Activated naive CD8-positive, alpha-beta T cell treated with anti-CD3 and anti-CD28 coated beads, Interleukin-2, amount 10 ng/mL, durations not matched to agents 7 days and 5 days (primary cell): ENCODE measurements at places on chromosomes 12 and 14. TPM values are rescaled to one million over a fixed set of nuclear protein-coding genes. Genes with fewer than 3 reads are reported as not detected.

- DNase-seq: no peak
Observed at GRCh38 chr12:116684891-116685290, 53.0 kb downstream of the SPRING1 start.

- DNase-seq: no peak
Observed at GRCh38 chr14:34372786-34373185, 89.3 kb downstream of the SPTSSA start.

DNA sequence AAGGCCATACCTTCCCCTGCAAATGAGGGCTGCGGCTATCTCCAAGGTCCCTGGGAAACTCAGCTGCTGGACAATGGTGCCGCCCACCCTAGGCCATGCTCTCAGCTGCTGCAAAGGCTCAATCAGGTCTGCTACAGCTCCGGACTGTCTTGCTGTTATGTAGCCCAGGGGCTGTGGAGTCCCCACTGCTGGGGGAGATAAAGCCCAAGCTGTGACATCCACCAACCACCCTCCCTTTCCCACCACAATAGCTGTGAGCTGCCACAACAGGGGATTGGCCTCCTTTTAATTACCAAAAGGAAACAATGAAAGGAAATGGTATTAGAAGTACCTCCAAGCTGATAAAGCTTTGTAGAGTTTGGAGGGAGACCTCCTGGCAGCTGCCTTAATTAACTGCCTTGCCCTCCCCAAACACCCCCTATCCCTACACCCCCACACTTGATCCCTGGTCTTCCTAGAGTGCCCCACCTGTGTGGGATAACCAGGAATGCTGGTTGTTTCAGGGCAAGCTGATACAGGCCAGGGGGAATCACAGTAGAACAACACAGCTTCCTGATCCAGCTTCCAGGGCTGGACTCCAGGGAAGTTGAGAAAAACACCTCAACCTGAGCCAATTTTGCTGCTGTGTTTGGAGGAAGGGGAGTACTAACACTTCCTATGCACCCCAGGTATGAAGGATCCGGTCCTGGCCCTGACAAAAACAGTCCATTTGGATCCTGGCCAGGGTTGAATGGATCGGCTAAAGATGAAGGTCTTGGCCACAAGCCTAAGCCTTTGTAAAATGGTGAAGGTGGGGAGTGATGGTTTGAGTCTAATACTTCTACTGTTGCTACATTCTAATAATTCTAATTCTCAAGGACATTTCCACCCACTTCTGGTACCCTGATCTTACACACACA lies at the start of gene VWF:
VWF (minus strand) TSS at position 260 of the 899 bp plus-strand sequence. CDS start 1,474 bp downstream, outside the sequence.
- DNase-seq: no peak

The ETFRF1 gene
- 17.9 TPM for total RNA-seq

DNA sequence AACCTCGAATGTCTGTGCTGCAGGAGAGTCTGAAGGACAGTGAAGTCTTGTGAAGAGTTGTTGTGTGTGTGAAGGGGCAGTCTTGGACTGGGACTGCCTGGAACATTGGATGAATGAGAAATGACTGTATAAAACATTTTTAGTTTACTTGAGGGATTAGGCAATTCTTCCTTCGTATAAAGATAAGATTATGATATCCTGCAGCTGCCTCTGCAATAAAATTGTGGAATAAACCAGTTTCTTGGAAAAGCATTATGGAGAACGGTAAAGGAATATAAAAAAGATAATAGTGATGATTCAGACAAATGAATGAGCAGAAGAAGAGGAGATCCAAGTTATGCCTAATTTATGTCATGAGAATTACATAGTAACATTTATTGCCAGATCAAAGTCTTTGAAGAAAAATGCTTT lies 30.9 kb upstream of the LUM start:
- no peak for DNase-seq

The LRP1-AS gene
- not detected for total RNA-seq

GRCh38 chr14:33564774-33565630 lies 385.9 kb downstream of the EGLN3 start:
- DNase-seq: no peak

DNA sequence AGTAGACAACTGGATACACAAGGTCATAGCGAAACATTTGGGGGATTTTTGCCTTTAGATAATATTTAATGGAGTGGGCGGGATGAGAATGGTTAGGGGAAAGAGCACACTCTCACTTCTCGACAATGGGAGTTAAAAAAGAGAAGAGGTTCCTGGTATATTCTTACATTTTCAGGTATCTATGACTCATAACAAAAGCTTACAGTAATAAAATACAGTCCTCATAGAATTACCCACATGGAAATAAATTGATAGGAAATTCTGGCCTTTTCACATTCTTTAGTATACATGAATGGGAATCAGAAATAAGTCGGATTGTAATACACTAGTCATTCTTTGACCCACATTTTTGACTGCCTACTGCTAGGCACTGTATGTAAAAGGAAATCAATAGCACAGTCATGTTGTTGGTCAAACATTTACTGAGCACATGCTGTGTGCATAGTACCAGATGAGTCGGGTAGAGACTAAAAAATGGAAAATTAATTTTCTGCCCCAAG lies 8.2 kb upstream of the CRADD start:
- no peak for DNase-seq

- no peak for DNase-seq
Observed at GRCh38 chr12:97061171-97061570, 154.1 kb downstream of the NEDD1 start.

DNA sequence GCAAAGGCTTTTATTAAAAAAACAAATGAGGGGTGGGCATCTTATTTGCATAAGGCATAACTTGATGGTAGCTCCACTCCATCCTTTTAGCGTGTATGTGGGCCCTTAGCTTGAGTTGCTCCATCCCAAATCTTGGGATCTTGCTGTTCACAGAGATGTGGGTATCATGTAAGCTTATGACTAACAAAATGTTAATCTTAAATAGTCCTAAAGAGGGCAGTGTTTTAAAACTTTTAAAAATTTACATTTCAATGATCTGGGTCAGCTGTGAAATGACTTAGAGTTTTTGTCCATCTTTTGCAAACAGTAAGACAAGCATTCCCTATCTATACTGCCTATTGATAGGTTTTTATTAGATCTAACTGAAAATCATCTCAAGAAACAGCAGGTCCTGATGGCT lies 86.0 kb downstream of the SLCO1A2 start:
- DNase-seq: no peak

- DNase-seq: no peak
Observed at GRCh38 chr12:122306407-122306806, 40.1 kb upstream of the VPS33A start.

- DNase-seq: no peak
Observed at GRCh38 chr12:65682112-65682511, 142.2 kb upstream of the HMGA2 start.

DNA sequence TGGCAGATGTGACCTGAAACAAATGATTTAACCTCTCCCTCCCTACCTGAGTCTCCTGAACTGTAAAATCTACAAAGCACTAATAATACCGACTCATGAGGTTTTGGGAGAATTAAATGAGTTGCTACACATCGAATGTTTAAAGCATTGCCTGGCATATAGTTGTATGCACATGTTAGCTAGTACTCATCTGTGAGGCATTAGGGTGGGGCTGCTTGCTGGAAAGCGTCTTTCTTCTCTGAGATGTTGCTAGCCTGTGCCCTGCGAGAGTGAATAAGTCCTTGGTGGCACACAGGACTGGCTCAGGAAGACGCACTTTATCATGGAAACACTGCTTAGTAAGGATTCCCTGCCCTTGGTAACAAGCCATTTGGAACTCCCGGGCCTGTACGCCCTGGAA lies 6.1 kb downstream of the RAPGEF3 start:
- DNase-seq: no peak

The RPS6KL1 gene
- 3.9 TPM for total RNA-seq

DNA sequence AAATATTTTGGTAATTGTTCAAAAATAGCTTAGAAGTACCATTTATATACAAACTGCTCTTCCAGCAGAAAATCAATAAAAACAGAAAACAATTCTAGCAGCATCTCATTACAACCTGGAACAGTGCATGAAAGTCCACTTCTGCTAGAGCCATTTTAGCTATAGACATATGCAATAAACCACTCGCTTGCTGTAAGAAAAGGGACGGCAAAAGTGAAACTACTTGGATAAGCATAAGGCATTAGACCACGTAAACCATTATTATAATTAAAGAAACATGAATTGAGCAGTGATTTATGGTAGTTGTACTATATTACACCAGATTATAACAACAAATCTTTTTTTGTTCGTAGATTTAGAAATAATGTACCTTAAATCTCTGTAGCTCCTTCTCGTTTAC lies 48.7 kb downstream of the LRIG3 start:
- no peak for DNase-seq

DNA sequence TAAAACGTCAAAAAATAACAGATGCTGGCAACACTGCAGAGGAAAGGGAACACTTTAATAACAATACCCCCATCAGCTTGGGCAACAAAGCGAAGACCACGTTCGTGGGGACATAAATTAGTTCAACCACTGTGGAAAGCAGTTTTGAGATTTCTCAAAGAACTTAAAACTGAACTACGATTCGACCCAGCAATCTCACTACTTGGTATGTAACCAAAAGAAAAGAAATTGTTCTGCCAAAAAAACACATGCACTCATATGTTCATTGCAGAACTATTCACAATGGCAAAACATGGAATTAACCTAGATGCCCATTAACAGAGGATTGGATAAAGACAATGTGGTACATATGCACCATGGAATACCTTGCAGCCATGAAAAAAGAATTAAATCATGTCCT lies 81.2 kb upstream of the RAP1B start:
- no peak for DNase-seq

DNA sequence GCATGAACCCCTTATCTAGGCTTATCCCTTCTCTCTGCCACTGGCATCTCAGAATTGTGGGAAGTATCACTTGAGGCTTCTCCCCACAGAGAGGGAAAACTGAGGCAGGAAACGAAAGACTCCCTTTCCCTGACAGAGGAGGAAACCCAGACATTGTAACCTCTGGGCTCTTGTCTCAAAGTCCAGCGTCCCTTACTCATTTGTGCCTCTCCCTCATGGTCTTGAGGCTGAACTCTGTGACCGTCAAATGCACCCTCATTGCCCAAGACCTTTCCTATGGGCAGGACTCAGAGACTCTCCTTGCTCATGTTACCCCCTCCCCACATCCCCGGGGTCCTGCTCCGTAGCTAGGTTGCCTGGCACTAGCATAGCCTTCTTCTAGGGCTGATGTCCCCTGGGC lies 3.8 kb downstream of the CACNB3 start:
- no peak for DNase-seq

DNA sequence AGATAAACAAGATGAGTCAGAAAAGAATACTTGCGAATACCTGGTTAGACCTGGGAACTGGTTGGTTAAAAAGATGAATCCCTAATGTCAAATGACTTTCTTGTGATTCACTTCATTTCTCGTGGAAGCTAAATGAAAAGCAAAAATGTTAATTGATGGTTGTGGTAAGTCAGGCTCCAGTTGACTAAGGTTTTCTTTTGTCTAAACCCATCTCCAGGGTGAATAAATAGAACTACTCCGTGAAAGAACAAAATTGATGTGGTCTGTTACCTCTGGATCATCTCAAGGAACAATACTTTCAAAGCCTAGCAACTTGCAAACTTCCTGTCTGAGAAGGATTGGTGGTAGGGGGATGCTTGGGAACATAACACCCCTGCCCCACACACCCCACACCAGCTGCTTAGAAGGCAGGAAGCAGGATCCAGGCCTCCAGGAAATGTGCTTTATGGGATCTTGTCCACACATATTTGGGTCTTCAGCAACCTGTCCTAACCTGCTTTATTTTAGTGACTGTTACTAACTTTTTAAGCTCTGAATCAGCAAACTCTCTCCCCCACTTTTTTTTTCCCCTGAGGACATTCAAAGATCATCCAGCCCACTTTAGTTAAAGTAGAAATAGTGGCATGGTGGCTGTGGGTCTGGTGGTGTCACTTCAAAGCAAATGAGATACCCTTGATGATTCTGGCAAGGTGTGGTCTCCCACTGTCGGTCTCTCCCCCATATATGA lies 60.4 kb upstream of the PTHLH start:
- DNase-seq: no peak

The GALNT16 gene
- total RNA-seq: not detected

DNA sequence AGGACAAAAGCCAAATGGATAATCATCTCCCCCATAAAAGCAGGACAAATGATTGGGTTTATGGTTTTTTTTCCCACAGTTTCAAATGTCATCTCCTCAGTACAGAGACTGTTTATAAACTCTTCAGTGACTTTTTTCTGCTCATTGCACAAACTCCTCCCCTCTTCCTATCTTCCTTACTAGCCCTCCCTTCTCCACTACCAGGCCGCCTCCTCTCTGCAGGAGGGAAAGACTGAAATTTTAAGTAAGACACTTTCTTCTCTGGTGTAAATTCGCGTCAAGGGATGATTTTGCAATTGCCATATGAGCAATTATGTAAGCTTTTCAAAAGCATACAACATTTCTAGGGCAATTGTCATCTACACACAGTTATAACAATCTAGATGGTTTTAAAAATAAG lies 37.0 kb downstream of the BTG1 start:
- DNase-seq: no peak

DNA sequence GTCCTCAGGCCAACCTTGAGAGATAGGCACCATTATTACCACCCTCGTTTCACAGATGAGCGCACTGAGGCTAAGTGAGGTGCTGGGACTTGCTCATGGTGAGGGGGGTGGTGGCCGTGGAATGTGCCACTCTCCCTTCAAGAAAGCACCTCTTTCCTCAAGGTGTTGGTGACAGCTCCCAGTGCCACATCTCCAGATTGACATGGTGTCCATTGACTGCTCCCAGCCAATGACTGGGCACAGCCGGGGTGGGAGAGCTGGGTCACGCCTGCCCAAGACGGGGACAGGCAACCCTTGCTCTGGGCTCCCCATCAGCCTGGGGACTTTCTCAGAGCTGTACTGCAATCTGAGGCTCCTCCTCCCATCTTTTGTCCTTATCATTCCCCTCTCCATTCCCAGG lies 21.0 kb upstream of the MYL2 start:
- no peak for DNase-seq

DNA sequence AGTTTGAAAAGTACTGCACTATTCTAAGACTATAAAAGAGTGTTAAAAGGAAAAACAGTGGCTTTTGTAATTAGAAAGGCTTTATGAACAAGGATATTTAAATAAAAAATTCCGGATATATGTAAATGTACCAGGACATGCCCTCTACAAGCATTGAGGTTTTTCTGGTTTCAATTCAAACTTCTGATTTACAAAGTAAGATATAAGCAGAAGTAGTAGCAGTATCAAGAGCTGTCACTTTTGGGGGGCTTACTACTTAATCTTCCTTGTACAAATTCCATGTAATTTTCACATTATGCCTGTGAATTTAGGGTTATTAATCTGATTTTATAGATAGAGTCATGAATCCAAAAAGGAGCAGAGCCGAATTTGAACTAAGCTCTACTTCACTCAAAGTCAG lies 170.3 kb upstream of the ATP2B1 start:
- DNase-seq: no peak

The RNASE2 gene
- not detected for total RNA-seq

- DNase-seq: no peak
Observed at GRCh38 chr14:92532490-92533163, 19.0 kb downstream of the RIN3 start.

The UNC79 gene
- total RNA-seq: not detected

The TAS2R50 gene
- 1.1 TPM for total RNA-seq

The FANCM gene
- total RNA-seq: 15.0 TPM

The BAG5 gene
- 31.7 TPM for total RNA-seq

The CIPC gene
- 14.0 TPM for total RNA-seq

The CYP46A1 gene
- 0.26 TPM for total RNA-seq

GRCh38 chr14:22276913-22277816 lies 311.9 kb downstream of the DAD1 start:
- no peak for DNase-seq
